ENCODE measurements at places on chromosomes 12 and 14.

DNA sequence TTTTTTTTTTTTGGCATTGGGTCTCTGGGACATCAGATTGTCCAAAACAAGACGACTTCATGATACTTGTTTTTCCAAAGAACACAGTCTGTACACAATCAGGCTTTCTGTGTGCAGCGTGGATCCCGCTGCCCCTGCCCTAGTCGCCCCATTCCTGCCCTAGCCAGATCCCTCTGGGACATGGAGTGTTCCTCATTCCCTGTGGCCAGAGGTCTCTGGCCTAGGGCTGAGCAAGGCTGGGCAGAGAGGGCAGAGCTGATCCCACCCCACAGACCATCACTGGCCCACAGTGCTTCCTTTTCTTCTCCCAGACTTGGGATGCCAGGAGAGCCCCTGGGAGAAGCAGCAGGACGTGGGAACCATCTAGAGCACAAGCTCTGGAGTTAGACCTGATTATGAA is 20.9 kb upstream of the EIF2B2 start:
- no peak for DNase-seq

DNA sequence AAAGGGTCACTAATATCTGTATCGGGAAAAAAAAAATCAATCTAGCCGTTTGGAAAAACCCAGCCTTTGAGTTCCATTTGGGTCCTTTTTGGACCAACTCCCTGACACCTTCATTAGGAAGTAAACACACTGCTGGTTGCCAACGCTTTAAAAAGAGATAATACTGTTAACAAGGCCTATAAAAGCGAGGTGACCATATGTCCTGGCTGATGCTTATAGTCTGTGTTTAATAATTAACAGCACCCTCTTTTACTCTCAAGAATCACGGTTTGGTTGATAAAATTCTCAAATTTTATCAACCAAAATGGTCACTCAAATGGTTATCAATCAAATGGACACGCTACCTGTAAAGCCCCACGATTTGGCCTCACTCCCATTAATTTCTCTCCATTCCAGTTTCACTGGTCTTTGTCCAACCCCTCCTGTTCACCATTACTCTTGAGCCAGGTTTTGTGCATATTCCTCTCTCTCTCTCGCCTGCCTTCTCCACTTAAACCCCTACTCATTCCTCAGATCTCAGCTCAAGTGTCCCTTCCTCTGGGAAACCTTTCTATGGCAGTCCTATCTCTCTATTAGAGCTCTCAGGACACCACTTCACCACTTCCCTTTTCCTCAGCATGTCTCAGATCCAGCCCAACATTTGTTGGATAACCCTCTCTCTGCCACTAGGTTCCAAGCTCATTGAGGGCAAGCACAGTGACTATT is 9.5 kb downstream of the BTG1 start:
- no peak for DNase-seq

- no peak for DNase-seq
Measured at GRCh38 chr14:103086771-103087342, 2.8 kb downstream of the LBHD2 start.

- no peak for DNase-seq
Measured at GRCh38 chr14:70721542-70721941, 79.8 kb downstream of the TTC9 start.

DNA sequence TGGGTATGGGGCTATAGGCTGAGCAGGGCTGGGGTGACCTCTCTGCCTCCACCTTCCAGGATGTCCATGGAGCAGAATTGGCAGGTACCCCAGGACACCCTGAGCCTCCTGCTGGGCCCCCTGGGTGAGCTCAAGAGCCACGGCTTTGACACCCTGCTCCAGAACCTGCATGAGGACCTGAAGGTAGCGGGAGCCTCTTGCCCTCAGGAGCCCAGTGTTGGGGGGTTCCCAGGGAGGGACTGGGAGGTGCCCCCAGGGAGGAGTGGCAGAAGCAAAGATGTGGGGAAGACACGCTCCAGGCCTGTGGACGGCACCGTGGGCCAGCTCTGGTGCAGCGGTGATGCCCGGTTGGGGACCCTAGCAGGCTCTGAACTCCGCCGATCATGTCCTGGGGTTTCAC is 8.3 kb downstream of the TNFAIP2 start:
- DNase-seq, result no peak

- no peak for DNase-seq
Measured at GRCh38 chr12:47302111-47302671, 222.4 kb upstream of the AMIGO2 start.

- DNase-seq, result no peak
Measured at GRCh38 chr12:33703221-33703620, 263.6 kb upstream of the SYT10 start.

DNA sequence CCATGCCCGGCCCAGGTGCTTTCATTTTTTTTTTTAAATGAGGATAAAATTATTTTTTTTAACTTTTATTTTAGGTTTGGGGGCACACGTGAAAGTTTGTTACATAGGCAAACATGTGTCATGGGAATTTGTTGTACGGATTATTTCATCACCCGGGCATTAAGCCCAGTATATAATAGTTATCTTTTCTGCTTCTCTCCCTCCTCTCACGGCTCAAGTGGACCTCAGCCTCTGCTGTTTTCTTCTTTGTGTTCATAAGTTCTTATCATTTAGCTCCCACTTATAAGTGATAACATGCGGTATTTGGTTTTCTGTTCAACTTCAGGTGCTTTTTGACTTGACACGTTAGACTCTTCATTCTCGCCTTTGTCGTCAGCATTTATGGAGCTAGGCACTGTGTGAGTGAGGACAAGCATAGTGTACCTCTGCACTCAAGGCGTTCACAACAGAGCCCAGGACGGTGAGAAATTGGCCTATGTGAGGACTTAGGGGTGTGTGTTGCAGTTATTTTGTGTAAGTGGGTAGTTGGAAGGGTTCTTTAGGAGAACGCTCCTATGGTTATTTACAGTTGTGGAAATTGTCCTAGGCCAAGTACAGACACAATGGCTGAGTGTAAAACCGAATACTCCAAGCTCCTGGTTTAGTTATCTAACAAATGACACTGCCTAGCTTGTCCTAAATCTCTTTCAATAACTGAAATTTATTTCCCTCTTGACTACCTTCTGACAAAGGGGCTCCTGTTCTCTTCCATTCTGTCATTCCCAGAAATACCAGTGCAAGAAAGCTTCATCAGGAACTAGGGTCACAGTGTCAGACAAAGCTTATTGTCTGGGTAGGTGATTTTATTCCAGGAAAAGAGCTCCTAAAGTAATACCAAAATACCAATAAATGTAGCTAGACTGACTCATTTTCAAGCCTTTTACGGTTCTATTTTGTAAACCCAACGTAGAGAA is 200.5 kb upstream of the PRICKLE1 start:
- no peak for DNase-seq

GRCh38 chr14:104378698-104379113 is 200.9 kb upstream of the C14orf180 start:
- DNase-seq, result no peak

All from activated CD4-positive, alpha-beta T cell treated with anti-CD3 and anti-CD28 coated beads for 24 hours (primary cell).